ENCODE measurements at places on chromosomes 6 and 20.

DNA sequence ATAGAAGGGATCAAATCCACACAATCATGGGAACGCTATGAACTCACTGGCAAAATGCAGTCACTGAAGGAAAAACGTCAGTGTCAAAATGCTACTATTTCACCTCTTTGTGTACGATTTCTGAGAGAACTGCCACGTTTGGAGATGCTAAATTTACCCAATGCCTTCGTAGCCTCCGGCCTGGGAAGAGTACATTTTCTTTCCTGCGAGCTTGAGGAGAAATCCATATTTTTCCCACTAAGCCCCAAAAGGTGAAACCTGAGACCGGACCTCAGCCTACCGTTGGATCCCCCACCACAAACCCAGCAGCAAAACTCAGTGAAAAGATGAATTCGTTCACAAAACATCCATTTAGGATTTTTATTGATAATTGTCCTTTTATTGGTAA lies 131.7 kb downstream of the GPX5 start:
- no peak for DNase-seq

GRCh38 chr6:11270030-11271027 lies 37.9 kb upstream of the NEDD9 start:
- no peak for DNase-seq

DNA sequence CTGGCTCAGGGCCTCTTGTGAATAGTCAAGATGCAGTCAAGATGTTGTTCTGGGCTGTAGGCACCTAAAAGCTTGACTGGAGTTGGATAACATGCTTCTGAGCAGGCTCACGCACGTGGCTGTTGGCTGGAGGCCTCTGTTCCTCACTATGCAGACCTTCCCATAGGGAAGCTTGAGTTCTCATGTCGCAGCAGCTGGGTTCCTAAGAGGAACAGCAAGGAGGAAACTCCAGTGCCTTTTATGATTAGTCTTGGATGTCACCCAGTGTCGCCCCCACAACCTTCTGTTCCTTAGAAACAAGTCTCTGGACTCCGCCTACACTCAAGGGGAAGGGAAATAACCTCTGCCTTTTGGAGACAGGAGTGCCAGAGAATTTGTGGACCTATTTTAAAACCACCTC lies 210.7 kb downstream of the BCAS1 start:
- no peak for DNase-seq

GRCh38 chr6:27241443-27241842 lies 6.1 kb upstream of the PRSS16 start:
- no peak for DNase-seq

GRCh38 chr6:169766232-169766631 lies 14.8 kb downstream of the ERMARD start:
- DNase-seq: no peak

GRCh38 chr6:161211380-161212035 lies 62.4 kb downstream of the AGPAT4 start:
- peak; percentile 20 for DNase-seq

DNA sequence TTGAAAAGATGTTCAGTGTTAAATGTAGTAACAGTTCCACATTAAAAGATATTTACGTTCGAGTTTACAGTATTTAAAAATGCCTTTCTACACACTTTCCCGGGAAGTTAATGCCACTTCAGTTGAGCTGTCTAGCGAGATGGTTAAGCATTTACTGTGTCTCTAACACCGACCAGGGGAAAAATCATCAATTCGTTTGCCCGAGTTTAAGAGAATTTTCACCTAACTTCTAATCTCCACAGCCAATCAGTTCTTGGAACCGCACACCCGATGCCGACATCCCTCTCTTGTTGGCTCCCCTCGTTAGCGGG lies 58.2 kb downstream of the FAM217A start:
- DNase-seq: no peak

DNA sequence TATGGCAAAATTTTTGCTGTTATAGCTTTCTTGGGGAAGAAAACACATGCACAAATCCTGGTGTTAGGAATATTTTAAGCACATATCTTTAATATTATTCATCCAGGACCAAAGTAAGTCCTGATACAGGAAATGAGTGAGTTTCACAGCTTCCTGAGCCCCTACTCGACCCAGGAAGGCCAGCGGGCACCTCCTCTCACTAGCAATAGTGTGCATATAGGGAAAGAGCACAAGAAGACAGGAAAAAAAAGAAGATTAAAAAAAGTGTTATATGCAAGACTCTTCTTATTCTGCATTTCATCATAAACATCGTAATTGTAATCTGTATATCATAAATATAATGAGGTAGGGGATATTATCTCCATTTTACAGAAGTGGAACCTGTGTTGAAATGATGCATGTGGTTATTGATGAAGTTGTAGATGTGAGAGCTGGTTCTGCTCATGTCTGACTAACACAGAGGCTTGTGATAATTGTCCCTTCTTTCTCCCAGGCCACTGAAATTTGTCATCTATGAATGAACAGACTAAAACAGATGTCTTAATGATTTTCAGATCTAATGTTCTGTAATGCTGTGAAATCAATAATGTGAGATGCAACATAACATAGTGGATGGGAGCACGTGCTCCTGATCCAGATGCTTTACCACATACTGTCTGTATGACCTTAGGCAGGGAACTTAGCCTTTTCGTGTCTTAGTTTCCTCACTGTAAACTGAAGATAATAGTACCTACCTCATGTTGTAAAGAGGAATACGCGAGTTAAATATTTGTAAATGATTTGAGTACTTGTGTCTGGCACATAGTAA lies 101.2 kb downstream of the MYO6 start:
- DNase-seq: no peak

- DNase-seq: no peak
These were observed 59.6 kb upstream of the EMILIN3 start for GRCh38 chr20:41426086-41426830.

- DNase-seq: no peak
These were observed 5.6 kb downstream of the CSNK2A1 start for GRCh38 chr20:537983-538382.

Data from neural progenitor cell (in vitro differentiated cells).